NCI-H510A treated with DMSO at 0.1 percent for 48 hours (cell line): ENCODE measurements at places on chromosomes 1 and 21.

DNA sequence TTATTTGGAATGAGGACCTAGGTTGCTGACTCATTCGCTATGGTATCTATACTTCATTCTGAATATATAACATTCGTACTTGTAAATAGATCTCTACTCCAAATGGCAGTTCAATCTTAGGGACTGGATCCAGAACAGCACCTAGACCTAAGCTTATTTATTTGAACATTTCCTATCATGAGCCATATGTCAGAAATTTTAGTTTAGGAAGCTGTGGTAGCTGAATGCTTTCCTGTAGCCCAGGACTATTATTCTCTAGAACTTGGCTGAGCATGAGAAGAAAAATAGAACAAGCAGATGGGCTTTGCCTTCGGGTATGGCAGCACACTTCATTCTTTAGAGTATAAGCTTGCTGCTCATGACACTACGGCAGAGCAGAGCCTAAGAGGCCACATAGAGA is 1114.4 kb upstream of the B3GALT2 start:
- no peak for DNase-seq

- no peak for DNase-seq
Measured at GRCh38 chr1:178142806-178143205, 48.9 kb downstream of the RASAL2 start.

DNA sequence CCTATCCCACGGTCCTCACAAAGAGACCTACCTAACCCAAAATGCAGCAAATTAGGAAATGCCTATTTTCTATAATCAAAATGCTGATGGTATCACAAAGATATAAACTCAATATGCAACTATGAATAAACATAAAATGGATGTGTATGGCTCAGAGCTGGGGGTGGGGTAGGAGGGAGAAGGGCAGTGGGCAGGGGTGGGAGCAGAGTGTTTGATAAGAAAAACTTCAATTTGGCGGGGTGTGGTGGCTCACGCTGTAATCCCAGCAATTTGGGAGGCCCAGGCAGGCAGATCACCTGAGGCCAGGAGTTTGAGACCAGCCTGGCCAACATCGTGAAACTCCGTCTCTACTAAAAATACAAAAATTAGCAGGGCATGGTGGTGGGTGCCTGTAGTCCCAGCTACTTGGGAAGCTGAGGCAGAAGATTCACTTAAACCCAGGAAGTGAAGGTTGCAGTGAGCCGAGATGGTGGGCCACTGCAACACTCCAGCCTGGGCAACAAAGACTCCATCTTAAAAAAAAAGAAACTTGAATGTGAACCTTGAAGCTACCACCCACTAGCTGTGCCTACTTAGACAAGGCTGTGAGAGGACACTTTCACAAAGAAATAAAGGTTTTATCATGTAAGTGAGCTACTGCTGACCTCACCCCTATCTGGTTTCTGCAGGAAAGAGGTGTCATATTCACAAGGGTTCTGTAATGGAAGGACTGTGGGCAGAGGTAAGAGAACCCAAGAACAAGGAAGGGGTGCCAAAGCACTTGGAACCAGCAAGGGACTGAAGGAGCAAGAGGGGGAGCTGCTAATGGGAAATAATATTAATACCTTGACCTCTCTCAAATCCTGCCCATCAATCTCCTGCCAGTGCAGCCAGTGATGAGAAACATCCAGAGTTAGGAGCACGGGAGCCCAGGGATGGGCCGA is 53.0 kb downstream of the HLCS start:
- DNase-seq, result no peak

- no peak for DNase-seq
Measured at GRCh38 chr1:107640207-107640606, 324.8 kb downstream of the VAV3 start.

GRCh38 chr1:167909691-167910180 is 4.2 kb downstream of the ADCY10 start:
- DNase-seq, result no peak

DNA sequence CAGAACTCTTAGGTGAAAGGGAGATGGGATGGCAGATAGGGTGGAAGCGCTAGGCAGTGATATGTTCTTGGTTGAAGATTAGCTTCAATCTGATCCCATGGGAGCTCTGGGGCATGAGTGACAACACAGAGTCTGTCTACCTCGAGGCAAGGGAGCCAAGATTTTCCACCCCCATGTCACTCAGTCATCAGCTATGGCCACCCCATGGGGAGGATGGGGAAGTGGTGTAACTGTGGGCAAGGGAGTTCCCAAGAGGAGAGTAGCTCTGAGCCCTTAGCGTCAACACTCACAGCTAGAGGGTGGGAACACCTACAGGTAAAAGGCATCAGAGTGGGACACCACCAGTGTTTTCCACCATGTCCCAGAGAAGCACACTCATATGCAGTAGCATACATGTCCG is 30.3 kb upstream of the C1QA start:
- no peak for DNase-seq

- DNase-seq, result peak; percentile 22
Measured at GRCh38 chr1:16017461-16018303, at the start of gene HSPB7. HSPB7 (minus strand) TSS chr1:16018043; CDS start chr1:16017963, 80 bp downstream.

DNA sequence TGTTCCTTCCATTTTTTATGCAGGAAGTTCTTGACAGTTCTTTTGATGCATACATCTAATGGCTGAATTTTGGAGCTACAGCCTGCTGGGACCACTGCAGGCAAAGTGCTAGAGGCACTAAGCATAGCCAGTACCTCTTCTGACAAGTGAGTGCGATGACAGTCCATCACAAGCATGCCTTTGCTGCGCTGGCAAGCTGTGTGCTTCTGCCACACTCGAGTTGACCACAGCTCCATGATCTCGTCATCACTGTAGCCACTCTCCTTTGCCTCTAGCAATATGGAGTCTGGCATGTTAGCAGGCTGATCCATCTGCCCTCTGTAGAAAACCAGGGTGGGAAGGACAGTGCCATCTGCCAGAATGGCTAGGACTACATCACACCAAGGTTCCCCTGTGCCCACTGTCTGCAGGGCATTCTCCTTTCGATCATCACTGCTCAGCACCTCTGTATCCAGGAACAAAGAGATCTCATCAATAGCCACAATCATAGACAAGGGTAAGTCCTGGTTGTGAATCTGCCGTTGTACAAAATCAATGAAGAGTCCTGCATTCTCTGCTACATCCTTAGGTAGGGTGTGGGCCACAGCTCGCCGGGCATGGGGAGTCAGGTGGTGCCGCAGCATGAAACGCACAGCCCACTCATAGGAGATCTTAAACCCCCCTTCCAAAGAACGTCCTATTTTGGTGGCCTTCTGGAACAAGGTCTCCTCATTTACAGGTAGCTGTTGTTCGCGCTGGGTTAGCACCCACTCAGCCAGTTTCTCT is 6.0 kb downstream of the PSMB4 start:
- DNase-seq, result no peak

- no peak for DNase-seq
Measured at GRCh38 chr1:236612349-236612748, 8.0 kb upstream of the HEATR1 start.
